ENCODE measurements at places on chromosomes 16 and 17. TPM values are rescaled to one million over a fixed set of nuclear protein-coding genes. Genes with fewer than 3 reads are reported as not detected.

MT4 gene
- not detected for total RNA-seq

COTL1 gene
- 77.9 TPM for total RNA-seq

DNA sequence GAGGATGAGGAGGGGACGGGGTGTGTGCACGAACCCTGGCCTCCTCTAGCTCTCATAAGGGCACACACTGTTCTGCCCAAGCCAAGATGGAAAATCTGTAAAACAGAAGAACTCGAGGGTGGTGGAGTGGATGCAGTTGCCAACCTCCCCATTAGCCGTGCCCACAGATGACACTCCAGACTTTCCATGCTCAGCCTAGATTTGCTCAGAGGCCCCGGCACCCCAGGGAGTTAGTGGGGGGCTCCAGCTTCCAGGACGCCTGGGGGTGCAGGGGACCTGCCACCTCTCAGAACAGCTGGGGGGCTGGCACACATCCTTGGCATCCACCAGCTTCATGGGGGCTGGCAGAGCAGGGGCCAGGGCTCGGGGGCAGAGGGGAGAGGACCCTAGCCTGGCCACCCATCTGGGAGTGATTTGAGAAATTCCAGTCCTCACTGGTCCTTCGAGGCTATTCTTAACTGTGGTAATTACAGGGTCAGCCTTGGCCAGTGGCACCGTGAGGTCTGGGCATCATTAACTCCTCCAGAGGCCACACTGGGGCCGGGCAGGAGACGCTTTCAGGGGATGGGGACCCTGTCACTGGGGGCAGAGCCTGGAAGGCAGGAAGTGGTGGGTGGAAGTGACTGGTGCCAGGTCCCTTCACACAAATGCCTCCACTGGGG, 14.3 kb downstream of the VASN start:
- no peak for DNase-seq

CLDN7 gene
- total RNA-seq: 4.1 TPM

MT1H gene
- not detected for total RNA-seq

DNA sequence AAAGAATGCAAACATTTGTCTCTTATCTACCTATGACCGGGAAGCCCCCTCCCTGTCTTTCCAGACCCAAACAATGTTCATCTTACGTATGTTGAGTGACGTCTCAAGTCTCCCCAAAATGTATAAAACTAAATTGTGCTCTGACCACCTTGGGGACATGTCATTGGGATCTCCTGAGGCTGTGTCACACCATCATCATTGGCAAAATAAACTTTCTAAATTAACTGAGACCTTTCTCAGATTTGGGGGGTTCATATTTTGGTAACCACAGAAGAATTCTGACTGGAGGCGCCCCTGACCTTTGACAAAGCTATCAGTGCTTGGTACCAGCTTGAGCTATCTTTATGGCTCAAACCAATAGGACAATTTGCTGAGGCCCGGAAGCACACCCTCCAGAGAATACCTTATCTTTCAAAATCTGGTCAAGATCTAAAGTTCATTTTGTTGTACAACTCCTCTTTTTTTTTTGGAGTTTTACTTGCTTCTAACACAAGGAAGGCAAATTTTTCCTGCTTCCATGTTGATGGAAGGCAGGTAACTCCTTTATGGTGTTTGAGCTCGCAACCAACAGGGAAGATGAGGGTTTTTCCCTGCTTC, 2.5 kb upstream of the LDHD start:
- no peak for DNase-seq

DNA sequence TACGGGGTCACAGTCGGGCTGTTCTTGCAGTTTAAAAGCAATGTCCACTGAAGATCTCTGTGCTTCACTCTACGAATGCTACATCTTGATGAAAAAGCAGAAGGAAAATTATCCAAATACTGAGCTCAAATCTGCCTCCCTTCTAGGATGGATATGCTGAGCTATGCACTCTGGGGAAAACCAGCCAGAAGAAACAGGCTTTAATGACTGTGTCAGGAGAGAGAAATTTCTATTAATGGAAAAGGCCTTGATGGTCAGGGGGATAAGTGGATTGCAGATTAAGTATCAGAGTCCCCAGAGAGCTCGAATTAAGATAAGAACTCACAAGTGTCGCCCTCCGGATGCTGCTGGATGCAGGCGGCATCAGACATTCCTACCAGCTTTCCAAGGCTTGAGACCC, 39.6 kb upstream of the RCVRN start:
- DNase-seq: no peak

DNA sequence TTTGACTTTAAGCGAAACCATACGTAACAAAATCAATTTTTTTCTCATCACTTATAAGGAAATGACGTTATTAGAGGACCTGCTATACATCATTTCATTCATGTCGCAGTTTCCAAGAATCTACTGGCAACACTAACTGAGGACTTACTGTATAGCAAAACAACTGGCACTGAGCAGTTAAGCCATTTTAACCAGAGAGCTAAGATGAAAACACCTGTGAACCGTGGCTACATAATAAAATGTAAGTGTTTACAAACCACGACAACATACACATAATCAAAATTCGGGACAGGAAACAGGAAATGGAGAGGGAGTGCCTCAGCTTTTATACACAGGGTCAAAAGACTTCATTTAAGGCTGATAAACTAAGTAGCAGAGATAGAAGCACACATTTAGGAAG, 29.5 kb downstream of the METTL16 start:
- no peak for DNase-seq

DNA sequence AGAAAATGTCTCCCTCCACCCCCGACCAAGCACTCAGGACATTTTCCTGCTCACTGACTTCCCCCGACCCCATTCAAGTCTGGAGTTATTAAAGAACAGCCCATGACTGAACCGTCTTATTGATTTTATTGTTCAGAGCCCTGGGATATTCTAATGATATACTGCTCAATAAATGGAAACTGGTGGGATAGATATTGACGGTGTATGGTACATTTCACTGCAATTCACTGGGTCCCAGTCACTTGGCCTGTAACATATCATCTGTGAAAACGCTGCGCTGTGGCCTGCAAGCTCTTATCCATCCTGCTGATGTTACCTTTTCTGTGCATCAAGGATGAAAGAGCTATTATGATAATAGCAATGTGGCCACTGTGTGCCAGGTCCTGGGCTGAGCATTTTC, 258.2 kb downstream of the XYLT1 start:
- DNase-seq: no peak

DNA sequence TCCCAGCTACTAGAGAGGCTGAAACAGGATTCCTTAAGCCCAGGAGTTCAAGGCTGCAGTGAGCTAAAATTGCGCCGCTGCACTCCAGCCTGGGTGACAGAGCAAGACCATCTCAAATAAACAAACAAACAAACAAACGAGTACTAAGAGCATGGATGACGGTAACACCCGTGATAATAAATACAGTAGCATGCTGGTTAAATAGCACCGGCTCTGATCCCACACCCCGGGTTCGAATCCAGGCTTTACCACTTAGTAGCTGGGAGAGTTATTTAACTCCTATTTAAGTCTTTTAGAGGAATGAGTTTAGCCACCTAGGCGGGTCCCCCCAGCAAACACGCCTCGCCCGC, 301 bp upstream of the METTL22 start:
- DNase-seq: no peak

DNA sequence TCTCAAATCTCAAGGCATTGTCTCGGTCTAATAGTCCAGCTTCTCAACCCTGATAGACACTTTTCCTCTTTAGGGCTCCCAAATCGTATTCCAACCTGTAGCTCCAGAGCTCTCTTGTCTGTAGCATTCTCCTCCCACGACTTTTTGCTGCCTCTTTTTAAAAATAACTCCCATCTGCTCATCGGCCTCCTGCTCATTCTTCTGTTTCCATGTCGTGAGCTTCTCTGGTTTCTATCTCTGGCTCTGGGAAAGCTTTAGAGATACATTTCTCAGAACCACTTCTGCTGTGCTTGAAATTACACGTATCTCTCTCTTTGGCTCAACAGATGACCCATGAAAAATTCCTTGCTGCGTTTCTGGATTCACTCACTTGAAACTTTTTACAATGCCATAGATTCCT, 609.6 kb upstream of the C16orf82 start:
- no peak for DNase-seq

DNA sequence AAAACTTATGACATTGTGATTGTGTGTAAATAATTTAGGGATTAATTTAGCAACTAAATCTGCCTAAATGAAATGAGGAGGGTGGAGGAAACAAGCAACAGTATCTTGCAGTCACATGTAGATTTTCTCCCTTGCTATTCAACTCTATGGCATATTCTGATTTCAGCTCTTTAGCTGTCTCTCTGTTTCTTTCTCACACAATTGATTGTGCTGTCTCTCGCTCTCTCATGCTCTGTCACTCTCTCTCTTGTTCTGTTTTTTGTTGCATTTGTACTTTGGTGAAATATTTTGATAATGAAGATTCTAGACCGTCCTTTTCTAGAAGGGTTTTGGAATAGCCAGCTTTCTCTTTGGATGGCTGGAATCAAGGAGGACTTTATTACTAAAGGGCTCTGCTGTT, 70.6 kb downstream of the BCAS3 start:
- no peak for DNase-seq

- no peak for DNase-seq
These were observed 25.1 kb downstream of the STAT5B start for GRCh38 chr17:42251115-42251514.

DNA sequence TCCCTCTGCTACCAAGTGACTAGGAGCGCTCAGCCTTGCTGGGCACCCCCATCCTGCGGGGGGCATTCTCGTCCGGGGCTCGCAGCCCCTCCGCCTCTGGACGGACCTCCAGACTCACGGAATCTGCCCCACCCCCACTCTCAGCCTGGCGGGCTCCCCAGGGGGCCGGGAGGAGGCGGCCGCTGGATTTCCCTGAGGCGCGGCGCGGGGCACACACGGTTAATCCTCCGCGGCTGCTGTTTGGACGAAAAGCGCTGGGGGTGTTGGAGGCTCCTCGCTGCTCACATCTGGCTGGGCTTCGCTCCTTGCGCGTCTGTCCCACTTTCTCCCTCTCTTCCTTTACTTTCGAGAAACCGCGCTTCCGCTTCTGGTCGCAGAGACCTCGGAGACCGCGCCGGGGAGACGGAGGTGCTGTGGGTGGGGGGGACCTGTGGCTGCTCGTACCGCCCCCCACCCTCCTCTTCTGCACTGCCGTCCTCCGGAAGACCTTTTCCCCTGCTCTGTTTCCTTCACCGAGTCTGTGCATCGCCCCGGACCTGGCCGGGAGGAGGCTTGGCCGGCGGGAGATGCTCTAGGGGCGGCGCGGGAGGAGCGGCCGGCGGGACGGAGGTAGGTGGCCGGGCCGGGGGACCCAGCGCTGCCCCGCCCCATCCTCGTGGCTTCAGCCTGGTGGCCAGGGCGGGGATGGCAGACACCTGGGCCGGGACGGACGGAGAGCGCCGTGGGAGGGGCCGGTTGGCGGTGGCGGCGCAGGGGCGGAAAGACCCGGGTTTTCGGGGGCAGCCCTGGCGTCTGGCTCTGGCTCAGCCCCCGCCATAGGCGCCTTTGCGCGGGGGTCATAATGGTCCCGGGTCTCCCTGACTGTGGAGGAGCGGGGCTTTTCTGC, at the start of gene C1QTNF1:
TSS of gene C1QTNF1 (plus strand) at position 284 of the 886 bp plus-strand sequence. CDS start 19,800 bp downstream, outside the sequence.
- peak; percentile 69 for DNase-seq

GHDC gene
- total RNA-seq: 22.7 TPM

DNA sequence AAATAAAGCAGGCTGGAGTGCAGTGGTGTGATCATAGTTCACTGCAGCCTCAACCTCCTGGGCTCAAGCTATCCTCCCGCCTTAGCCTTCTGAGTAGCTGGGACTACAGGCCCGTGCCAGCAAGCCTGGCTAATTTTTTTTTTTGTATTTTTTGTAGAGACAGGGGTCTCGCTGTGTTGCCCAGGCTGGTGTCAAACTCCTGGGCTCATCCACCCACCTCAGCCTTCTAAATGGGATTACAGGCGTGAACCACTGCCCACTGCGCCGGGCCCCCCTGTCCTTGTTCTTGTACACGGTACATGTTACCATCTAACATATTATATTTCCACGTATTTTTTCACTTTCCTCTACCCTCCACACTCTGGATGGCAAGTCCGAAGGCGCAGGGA, 3.1 kb upstream of the CDH3 start:
- DNase-seq: no peak

DNA sequence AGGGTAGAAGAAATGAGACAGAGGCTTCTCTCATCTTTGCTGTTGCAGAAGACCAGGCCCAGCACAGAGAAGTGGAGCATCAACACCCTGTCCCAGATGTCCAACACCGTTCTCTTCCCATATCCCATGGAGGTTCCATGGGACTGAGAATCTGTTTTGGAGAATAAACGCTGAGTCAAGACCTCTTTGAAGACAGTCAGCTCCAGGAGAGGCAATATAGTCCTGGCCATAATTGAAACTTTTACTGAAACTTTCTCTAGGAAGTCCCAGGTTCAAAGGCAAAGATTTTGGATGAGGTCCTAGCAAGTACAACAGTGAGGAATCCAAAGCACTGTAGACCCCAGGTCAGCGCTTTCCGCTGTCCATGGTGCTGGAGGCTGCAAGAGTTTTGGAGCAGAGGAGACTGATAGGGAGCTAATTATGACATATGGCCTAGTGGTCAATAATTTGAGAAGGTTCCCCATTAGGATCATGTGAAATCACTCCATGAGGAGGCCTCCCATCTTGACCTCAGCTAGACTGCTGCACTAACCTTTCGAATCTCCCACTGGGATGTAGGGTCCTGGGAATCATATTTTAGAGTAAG, 36.0 kb downstream of the OSBPL7 start:
- peak; percentile 53 for DNase-seq

KRT20 gene
- not detected for total RNA-seq

FSCN2 gene
- total RNA-seq: 1.6 TPM

C16orf86 gene
- 8.6 TPM for total RNA-seq

KLHL10 gene
- not detected for total RNA-seq

CARD14 gene
- total RNA-seq: 0.49 TPM

YBX2 gene
- total RNA-seq: 2.1 TPM

DNA sequence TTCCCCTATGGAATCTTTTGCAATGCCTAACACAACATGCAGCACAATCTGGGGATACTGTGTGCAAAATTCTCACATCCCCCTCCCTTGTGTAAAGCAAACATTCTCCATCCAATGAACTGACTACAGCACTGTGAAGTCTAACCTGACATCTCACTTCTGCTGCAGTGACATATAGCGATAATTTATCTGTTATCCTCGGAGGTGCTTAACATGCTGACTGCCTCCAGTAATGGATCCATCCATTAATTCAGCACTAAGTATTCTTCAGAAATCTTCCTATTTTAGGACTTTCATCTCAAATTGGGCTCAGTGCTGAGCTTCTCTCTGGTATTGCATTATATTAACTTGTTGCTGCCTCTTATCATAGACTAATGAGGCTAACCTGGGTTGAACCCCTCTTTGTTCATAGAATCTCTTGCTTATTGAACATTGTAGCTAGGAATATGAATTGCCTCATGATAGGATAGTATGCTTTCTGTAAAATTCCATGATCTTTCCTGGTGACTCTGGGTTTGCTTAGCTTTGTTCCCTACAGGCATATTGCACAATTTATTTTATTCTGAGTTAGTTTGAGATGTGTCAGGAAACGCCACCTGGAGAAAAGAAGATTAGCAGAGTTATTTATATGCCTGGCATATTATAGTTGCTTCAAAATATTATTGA, 187.9 kb downstream of the CNTNAP4 start:
- no peak for DNase-seq

Data from sciatic nerve (tissue), 2 donors.